ENCODE measurements at places on chromosomes 5 and 9. TPM values are rescaled to one million over a fixed set of nuclear protein-coding genes. Genes with fewer than 3 reads are reported as not detected.
A peak's percentile ranks its signal among the peaks of the same experiment; 100 is the strongest.

The ENC1 gene
- total RNA-seq, result 3.2 TPM

The ZDHHC11 gene
- total RNA-seq, result 17.2 TPM

The FRMD3 gene
- total RNA-seq, result 0.37 TPM

The CORO2A gene
- 1.3 TPM for total RNA-seq

- no peak overlapping the region for H3K4me3 ChIP-seq
- H3K4me1 ChIP-seq, result no peaks in the 10 kb centered on the region
- no peak for DNase-seq
- H3K27ac ChIP-seq, result no peak overlapping the region
- H3K27me3 ChIP-seq, result no peaks in the 10 kb centered on the region
These were observed 11.1 kb downstream of the DOLK start for GRCh38 chr9:128936171-128936865.

GRCh38 chr5:159340511-159340910 lies 10.2 kb upstream of the IL12B start:
- peaks cover 85% of the 10 kb centered on the region for H3K4me1 ChIP-seq
- peak overlapping the region; percentile 54 for H3K27ac ChIP-seq
- no peak for DNase-seq

DNA sequence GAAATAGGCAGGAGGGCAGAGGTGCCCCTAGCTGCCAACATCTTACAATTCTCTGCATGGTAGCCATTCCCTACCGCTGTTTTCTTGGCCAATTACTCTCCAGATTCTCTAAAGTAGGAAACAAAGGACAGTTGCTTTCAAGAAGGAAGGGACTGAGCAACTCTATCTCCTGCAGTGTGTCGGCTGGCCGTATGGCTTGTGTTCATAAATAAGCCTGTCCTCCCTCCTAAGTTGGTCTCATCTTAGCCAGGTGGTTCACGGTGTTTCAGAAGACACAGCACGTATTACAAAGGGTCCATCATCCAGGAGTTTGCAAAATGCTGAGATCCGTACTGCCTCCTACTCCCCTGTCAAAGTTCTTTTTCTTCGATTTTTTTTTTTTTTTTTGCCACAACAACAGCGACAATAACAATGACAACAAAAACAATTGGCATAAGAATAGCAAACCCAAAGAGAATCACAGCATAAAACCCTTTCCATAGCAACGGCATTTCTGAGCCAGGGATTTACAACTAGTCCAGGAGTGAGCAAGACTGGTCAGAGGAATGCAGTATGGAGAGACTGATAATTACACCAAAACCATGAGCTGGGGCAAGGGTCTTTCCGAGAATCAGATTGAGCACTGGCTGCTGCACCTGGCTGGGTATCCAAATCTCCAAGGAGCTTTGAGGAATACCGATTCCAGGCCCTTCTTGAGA lies 212.8 kb downstream of the SLIT3 start:
- H3K36me3 ChIP-seq, result no peaks in the 10 kb centered on the region
- no peak overlapping the region for H3K27ac ChIP-seq
- H3K4me1 ChIP-seq, result no peaks in the 10 kb centered on the region
- DNase-seq, result no peak
- no peak overlapping the region for H3K4me3 ChIP-seq
- H3K27me3 ChIP-seq, result no peaks in the 10 kb centered on the region

DNA sequence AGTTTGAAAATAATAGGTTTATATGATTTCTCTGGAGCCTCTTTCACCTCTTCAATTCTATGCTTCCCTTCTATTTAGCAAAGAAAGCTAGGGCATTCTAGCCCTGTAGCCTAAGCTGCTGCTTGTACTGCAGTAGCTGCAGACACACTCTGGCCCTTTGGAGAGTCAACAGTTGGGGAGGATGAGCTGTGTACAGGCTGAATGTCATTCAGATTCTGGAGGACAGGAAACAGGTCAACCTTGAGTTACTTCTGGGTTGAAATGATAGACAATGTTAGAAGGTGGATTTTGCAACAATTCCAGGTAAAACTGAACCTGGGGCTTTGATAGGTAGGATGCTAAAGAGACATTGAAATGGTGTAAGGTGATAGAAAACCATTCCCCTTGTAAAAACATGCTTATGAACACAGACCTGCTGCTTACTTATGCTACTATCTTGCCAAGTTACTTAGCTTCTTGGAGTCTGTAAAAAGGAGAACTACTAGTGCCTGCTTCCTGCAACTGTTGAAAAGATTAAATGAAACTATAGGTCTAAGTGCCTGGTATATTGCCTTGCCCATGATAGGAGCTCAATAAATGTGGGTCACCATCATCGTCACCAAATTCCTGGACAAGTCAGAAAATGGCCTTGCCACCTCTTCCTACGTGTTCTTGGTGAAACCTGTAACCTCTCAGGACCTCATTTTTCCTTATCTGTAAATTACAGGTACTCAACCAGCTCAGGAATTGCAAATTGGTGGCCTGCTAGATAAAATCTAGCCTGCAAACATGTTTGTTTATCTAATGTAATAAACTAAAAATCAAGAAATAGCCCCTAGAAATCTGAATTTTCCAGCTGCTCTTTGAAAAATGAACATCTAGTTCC lies 83.7 kb downstream of the GALNT10 start:
- no peak for DNase-seq
- H3K36me3 ChIP-seq, result peaks cover 17% of the 10 kb centered on the region
- H3K27me3 ChIP-seq, result no peaks in the 10 kb centered on the region
- H3K4me3 ChIP-seq, result no peak overlapping the region
- H3K4me1 ChIP-seq, result peaks cover 76% of the 10 kb centered on the region

Data from activated T-helper 1 cell treated with anti-CD3 and anti-CD28 coated beads, Interleukin-12 subunit alpha, Interleukin-12 subunit beta, Interleukin-2, Interleukin-4 antibody, amounts not matched to agents 30 ng/mL and 10 ng/mL and 1 ng/mL, durations not matched to agents 14 hours and 24 hours and 36 hours (primary cell).